ENCODE measurements at places on chromosomes 16 and 17.
A peak's percentile ranks its signal among the peaks of the same experiment; 100 is the strongest.

GRCh38 chr17:50022463-50023130 is 27.6 kb upstream of the DLX3 start:
- DNase-seq: no peak
- H3K4me1 ChIP-seq: peaks cover 13% of the 10 kb centered on the region
- no peak overlapping the region for H3K27ac ChIP-seq
- no peaks in the 10 kb centered on the region for H3K36me3 ChIP-seq
- no peak overlapping the region for H3K4me3 ChIP-seq

- H3K4me3 ChIP-seq: no peak overlapping the region
- H3K27me3 ChIP-seq: no peaks in the 10 kb centered on the region
- H3K36me3 ChIP-seq: peaks cover 25% of the 10 kb centered on the region
- no peak overlapping the region for H3K27ac ChIP-seq
Measured at GRCh38 chr16:22262460-22262859, 34.7 kb upstream of the POLR3E start.

GRCh38 chr17:49297141-49297540 is 64.9 kb downstream of the ZNF652 start:
- DNase-seq: no peak
- H3K36me3 ChIP-seq: peaks cover 12% of the 10 kb centered on the region
- no peak overlapping the region for H3K4me3 ChIP-seq
- no peaks in the 10 kb centered on the region for H3K27me3 ChIP-seq
- H3K4me1 ChIP-seq: no peaks in the 10 kb centered on the region

- H3K27ac ChIP-seq: no peak overlapping the region
- DNase-seq: peak; percentile 41
- H3K4me3 ChIP-seq: no peak overlapping the region
- no peaks in the 10 kb centered on the region for H3K4me1 ChIP-seq
Measured at GRCh38 chr16:66824006-66824405, 6.8 kb downstream of the NAE1 start.

- no peaks in the 10 kb centered on the region for H3K36me3 ChIP-seq
- H3K27me3 ChIP-seq: peaks cover 3% of the 10 kb centered on the region
- H3K4me3 ChIP-seq: no peak overlapping the region
- DNase-seq: no peak
Measured at GRCh38 chr17:34596920-34597319, 17.5 kb downstream of the TMEM132E start.

DNA sequence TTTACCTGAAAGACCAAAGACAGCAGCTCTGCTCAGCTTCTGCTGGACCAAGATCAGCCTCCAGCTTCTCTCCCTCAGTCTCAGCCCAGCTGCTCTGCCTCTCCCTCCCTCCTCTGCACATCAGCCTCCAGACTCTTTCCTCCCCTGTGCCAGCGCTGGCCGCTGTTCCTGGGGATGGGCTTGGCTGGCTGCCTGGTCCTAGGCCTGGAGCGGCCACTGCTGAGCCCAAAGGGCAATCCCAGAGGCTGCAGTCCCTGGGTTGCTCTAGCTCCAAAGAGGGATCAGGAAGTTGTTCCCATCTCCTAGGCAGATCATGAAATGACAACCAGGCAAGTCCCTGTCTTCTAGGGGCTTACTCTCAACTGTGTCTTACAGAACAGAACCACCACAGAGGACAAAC is 31.3 kb downstream of the DCUN1D3 start:
- peaks cover 34% of the 10 kb centered on the region for H3K4me1 ChIP-seq
- H3K27ac ChIP-seq: no peak overlapping the region
- no peak overlapping the region for H3K4me3 ChIP-seq
- peaks cover 3% of the 10 kb centered on the region for H3K36me3 ChIP-seq

DNA sequence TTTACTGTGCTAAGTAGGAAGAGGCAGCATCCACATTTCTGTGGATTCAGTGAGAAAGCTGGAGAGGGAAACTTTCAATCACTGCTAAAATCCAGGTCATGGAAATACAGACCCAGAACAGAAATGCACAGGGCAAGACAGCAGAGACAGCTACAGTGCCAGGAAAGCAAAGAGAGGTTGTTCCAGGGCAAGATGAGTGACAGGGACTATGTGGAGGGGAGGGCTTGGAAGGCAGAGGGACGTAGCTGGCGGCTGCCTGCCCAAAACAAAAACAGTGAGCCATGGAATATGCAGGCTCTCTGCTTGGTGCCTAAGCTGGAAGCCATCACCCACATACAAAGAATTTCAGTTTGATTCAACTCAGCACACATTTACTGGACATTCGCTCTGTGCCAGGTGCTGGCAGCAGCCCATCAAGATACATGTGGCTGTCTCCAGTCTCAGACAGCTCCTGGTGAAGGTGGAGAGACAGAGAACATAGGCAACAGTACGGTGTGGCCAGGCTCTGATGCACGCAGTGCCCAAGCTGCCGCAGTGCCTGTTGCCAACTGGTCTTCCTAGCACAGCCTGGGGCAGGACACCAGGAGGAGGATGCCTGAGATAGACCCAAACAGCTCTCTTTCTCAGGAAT is 88.7 kb downstream of the AIPL1 start:
- no peak overlapping the region for H3K27ac ChIP-seq
- no peak for DNase-seq
- no peaks in the 10 kb centered on the region for H3K27me3 ChIP-seq
- no peaks in the 10 kb centered on the region for H3K4me1 ChIP-seq

GRCh38 chr17:6903326-6903900 is 71.9 kb upstream of the TEKT1 start:
- no peak overlapping the region for H3K27ac ChIP-seq
- H3K27me3 ChIP-seq: peaks cover 8% of the 10 kb centered on the region
- DNase-seq: no peak
- no peaks in the 10 kb centered on the region for H3K36me3 ChIP-seq
- H3K4me3 ChIP-seq: no peak overlapping the region

GRCh38 chr16:77780378-77780837 is 8.0 kb upstream of the VAT1L start:
- H3K27me3 ChIP-seq: no peaks in the 10 kb centered on the region
- peak; percentile 99 for DNase-seq
- H3K36me3 ChIP-seq: no peaks in the 10 kb centered on the region
- H3K4me3 ChIP-seq: no peak overlapping the region
- peaks cover 9% of the 10 kb centered on the region for H3K4me1 ChIP-seq

DNA sequence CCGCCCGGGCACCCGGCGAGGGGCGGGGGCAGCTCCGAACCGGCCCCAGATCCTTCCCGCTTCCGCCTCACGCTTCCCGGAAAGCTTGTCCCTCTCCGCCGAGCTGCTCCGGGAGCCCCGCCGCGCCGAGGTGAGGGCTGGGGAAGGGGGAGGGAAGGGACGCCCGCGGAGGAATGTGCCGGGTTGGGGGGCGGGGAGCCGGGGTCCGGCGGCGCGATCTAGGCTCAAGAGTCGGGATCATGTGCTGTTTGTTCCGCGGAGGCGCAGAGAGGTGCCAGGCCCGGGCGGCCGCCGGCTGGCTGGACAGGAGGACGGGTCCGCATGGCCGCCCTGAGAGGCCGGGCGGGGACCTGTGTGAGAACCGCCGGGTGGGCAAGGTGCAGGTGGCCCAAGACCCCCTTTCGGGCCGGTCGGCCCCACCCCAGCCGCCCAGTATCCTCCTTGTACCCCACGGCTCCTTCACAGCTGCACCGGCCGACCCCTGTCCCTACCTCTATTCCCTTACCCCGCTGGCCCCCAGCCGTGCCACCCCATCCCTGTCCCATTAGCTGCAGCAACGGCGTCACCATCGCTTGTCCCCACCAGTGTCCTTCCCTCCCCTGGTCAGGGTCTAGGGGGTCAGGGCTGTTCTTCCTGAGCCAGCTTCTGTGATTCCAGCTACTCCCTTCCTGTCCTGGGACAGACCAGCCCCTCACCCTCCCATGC is 429 bp downstream of the KIF1C start:
- DNase-seq: peak; percentile 13

- peaks cover 34% of the 10 kb centered on the region for H3K27me3 ChIP-seq
- no peak overlapping the region for H3K27ac ChIP-seq
- no peak for DNase-seq
- H3K36me3 ChIP-seq: no peaks in the 10 kb centered on the region
- H3K4me3 ChIP-seq: no peak overlapping the region
Measured at GRCh38 chr17:35797370-35797769, 1.9 kb upstream of the MMP28 start.

DNA sequence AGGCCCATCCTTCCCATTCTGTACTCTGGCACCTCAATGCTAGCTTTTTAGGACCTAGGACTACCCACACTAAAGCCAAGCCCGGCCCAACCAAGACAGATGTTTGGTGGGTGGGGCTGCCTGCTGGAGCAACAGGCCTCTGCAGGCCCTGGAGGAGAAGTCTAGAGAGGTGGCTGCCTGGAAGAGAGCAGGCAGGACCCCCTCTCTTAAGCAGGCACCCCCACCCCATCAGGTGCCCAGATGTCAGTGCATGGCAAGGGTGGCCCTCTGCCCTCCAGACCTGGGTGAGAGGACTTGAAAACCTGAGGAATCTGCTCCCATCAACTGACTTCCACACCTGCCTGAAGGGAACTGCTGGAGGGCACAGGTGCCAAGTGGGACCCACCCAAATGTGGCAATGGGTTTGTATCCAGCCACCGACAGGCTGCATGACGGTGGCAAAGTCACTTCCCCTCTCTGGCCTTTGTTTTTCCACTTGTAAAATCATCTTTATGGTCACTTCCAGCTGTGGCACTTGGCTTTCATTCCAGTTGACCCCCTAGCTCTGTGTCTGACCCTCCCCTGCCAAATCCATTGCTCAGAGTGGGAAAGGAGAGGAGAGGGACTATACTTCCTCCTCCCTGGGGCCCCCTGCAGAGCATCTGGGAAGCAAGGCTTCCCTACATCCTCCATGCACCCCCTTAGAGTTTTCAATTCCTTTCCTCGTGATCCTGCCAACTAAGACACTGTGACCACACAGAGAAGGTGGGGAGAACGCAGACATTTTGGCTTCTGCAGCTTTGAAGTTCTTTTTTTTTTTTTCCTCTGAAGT is 1.7 kb upstream of the STAT5A start:
- no peak overlapping the region for H3K27ac ChIP-seq
- no peak overlapping the region for H3K4me3 ChIP-seq
- no peaks in the 10 kb centered on the region for H3K27me3 ChIP-seq
- no peaks in the 10 kb centered on the region for H3K36me3 ChIP-seq

GRCh38 chr16:28204204-28204603 is 7.6 kb downstream of the XPO6 start:
- peaks cover 42% of the 10 kb centered on the region for H3K36me3 ChIP-seq
- no peak overlapping the region for H3K4me3 ChIP-seq
- no peaks in the 10 kb centered on the region for H3K27me3 ChIP-seq
- DNase-seq: no peak

GRCh38 chr17:17703140-17703919 is 22.1 kb downstream of the RAI1 start:
- peaks cover 28% of the 10 kb centered on the region for H3K4me1 ChIP-seq
- H3K27ac ChIP-seq: no peak overlapping the region
- H3K36me3 ChIP-seq: no peaks in the 10 kb centered on the region
- H3K4me3 ChIP-seq: no peak overlapping the region
- no peak for DNase-seq

DNA sequence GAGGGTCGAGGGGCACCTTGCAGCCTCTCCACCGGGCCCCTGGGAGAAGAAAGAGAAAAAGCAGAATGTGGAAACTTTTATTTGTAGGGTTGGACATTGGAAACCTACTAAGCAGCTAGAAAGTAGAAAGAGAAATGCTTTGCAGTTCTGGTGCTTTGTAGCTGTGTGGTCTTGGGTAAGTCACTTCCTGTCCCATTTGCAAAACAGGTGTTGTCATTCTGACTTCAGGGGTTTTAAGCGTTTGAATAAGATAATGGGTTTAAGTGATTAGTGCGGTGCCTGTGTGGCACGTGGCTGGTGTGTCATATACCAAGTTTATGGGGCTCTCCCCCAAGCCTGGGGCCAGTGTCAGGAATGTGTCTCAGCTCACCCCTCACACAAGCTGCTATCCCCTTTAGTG is 1.6 kb downstream of the CA4 start:
- H3K27me3 ChIP-seq: peaks cover 56% of the 10 kb centered on the region
- H3K36me3 ChIP-seq: no peaks in the 10 kb centered on the region
- no peak for DNase-seq
- peaks cover 4% of the 10 kb centered on the region for H3K4me1 ChIP-seq
- H3K27ac ChIP-seq: no peak overlapping the region

- H3K27ac ChIP-seq: no peak overlapping the region
- no peaks in the 10 kb centered on the region for H3K36me3 ChIP-seq
- no peaks in the 10 kb centered on the region for H3K4me1 ChIP-seq
- peaks cover 7% of the 10 kb centered on the region for H3K27me3 ChIP-seq
- no peak for DNase-seq
Measured at GRCh38 chr17:7072406-7072805, 7.6 kb downstream of the CLEC10A start.

GRCh38 chr17:47057830-47058229 is 78.8 kb upstream of the RPRML start:
- no peaks in the 10 kb centered on the region for H3K4me1 ChIP-seq
- no peak overlapping the region for H3K27ac ChIP-seq
- H3K4me3 ChIP-seq: no peak overlapping the region
- no peaks in the 10 kb centered on the region for H3K36me3 ChIP-seq
- DNase-seq: no peak

- no peak overlapping the region for H3K4me3 ChIP-seq
- H3K27me3 ChIP-seq: peaks cover 23% of the 10 kb centered on the region
- H3K4me1 ChIP-seq: no peaks in the 10 kb centered on the region
- H3K36me3 ChIP-seq: no peaks in the 10 kb centered on the region
- no peak overlapping the region for H3K27ac ChIP-seq
Measured at GRCh38 chr17:77935121-77935571, 23.4 kb upstream of the TNRC6C start.

GRCh38 chr16:3282103-3282729 is 1.1 kb upstream of the ZNF263 start:
- DNase-seq: peak; percentile 73
- peak overlapping the region; percentile 86 for H3K4me3 ChIP-seq
- peak overlapping the region; percentile 100 for H3K27ac ChIP-seq
- no peaks in the 10 kb centered on the region for H3K27me3 ChIP-seq

- no peak for DNase-seq
- H3K4me3 ChIP-seq: no peak overlapping the region
- H3K27me3 ChIP-seq: no peaks in the 10 kb centered on the region
- H3K27ac ChIP-seq: no peak overlapping the region
- no peaks in the 10 kb centered on the region for H3K36me3 ChIP-seq
- peaks cover 28% of the 10 kb centered on the region for H3K4me1 ChIP-seq
Measured at GRCh38 chr17:61323003-61323908, 76.4 kb upstream of the TBX2 start.

All from astrocyte (in vitro differentiated cells and primary cell).